Stimulated activated CD4-positive, alpha-beta T cell treated with anti-CD3 and anti-CD28 coated beads, Interleukin-4, amount 100 ng/mL, for 4 hours (primary cell): ENCODE measurements at places on chromosomes 2 and 18.

GRCh38 chr2:152240559-152241231 is 65.1 kb upstream of the STAM2 start:
- DNase-seq, result no peak

- no peak for DNase-seq
Observed at GRCh38 chr2:179051250-179051649, 1.3 kb upstream of the CCDC141 start.

GRCh38 chr2:180905002-180905401 is 75.4 kb upstream of the UBE2E3 start:
- DNase-seq, result no peak

- DNase-seq, result no peak
Observed at GRCh38 chr2:188024811-188025210, 266.9 kb upstream of the GULP1 start.

DNA sequence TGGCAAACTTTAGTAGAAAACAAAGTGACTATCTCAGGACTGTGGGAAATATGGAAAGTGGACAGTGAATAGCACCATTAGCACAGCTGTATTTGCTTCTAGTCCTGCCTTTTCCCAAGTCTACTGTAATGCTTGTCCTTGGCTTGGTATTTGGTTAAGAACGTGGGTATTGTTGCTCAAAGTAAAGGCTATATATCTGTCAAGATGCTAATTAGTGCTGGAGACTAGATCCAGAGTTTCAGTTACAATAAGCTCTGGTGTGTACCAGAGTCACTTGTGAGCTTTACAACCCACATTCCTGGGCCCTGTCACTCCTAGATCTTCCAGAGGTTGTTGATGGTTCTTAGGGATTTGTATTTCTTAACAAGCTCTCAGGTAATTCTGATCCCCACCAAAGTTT is 313.6 kb downstream of the SLC8A1 start:
- DNase-seq, result no peak

- DNase-seq, result no peak
Observed at GRCh38 chr2:223918671-223919134, 26.4 kb downstream of the WDFY1 start.

- no peak for DNase-seq
Observed at GRCh38 chr18:35753306-35753910, 171.9 kb downstream of the GALNT1 start.

DNA sequence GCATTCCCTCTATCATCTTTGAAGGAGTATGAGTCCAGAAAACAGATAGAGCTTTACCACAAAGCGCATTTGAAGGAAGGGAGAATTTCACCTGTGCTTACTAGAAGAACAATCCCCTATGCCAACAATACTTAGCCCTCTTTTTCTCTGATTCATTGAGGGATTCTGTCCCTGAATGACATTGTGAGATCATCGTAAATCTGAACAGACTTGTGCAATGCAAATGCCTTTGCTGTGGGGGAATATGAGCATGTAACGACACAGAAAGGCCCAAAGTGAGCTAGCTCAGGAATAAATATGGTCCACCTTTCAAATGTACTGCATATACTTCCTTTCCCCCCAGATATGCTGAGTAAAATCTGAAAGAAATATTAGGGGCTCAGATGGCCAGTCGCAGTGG is 67.6 kb downstream of the SCN1A start:
- DNase-seq, result no peak

DNA sequence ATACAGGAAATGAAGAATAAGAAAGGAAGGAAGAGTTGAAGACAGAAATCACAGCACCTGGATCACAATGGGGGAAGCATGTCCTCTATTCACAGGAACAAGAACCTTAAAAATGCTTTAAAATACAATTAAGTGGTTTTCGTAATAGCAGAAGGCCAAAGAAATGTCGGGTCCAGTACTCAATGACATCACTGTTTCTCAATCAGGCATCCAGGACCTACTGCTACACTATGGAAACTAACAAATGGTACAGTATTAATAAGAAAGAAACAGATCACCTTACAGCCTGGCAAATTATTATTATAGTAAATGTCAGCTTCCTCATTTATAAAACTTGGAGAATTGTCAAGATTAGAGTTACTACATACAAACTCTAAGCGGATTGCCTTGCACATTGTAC is 15.8 kb downstream of the HNRNPLL start:
- no peak for DNase-seq

GRCh38 chr18:6561862-6562291 is 147.2 kb upstream of the L3MBTL4 start:
- DNase-seq, result no peak

DNA sequence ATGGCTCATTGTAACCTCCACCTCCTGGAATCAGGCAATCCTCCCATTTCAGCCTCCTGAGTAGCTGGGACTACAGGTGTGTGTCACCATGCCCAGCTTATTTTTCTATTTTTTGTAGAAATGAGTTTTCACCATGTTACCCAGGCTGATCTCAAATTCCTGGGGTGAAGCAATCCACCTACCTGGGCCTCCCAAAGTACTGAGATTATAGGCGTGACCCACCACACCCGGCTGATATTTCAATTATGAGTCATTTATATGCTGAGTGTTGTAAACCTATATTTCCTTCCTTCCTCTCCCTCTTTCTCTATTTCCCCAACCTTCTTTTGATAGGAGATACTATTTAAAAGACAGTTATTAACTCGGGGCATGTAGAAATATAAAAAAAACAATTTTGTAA is 469.6 kb upstream of the ID2 start:
- DNase-seq, result no peak

- no peak for DNase-seq
Observed at GRCh38 chr2:25188405-25188804, 20.0 kb upstream of the POMC start.

DNA sequence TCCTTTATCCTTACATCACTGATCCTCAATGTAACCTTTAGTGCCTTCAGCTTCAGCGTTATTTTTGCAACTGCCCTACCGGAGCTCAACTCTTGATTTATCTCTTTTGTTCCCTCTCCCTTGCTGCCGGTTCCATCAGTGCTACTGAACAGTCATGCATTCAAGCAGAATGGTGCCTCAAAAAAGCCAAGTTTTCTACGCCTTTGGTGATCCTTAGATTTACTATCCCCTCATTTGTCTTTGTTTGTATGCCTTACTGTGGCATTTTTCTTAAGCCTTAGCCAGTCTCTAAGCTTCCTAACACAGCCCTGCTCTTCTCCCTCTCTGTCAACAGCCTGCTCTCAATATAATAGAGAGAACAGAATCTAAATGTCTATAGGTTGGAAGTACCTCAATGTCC is 847.7 kb downstream of the CPS1 start:
- DNase-seq, result no peak

- no peak for DNase-seq
Observed at GRCh38 chr2:233976690-233977294, 59.6 kb downstream of the TRPM8 start.

- no peak for DNase-seq
Observed at GRCh38 chr2:146867477-146867986, 977.3 kb upstream of the ACVR2A start.

- DNase-seq, result no peak
Observed at GRCh38 chr18:65146482-65147021, 604.3 kb upstream of the CDH7 start.

DNA sequence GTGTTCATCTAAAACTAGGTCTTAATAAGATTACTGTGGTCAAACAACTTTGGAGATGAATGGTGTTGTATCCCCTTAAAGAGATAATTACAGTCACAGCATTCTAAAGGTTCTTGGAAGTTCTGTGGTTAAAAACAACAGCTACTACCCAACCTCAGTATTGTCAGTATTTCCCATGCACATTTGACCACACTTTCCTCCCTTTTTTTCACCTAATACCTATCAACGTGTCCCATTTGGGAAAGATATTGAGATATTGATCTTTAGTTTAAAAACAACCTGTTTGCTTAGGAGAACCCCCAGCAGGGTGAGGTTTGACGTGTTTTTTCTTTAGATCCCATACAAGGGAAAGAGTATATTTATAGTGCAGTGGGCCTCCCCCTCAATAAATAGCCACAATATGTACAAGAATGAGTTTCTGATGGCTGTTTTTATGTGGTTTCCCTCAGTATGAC is 65.6 kb downstream of the WDR7 start:
- DNase-seq, result no peak

- no peak for DNase-seq
Observed at GRCh38 chr18:10210057-10210633, 244.3 kb upstream of the APCDD1 start.

- no peak for DNase-seq
Observed at GRCh38 chr2:239736358-239737143, 288.6 kb downstream of the NDUFA10 start.

- DNase-seq, result no peak
Observed at GRCh38 chr18:54558609-54559585, 32.1 kb upstream of the DYNAP start.

GRCh38 chr2:176001281-176001915 is 669 bp downstream of the LNPK start:
- DNase-seq, result peak; percentile 50

DNA sequence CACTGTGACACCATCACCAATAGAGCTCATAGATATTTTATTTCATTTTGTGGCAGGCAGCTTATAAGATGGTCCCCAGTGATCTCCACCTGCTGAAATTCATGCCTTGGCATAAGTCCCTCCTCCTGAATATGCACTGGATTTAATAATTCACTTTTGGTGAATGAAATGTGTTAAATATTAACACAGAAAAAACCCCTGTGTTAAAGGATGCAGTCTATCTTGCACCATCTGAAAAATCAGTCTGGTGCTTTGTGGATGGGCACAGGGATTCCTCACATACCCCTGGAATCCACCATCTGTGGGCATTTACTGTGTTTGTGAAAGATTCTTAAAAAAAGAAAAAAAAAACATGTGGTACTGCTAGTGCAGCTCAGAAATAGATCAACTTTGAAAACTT is 26.1 kb upstream of the WIPF1 start:
- DNase-seq, result no peak

- no peak for DNase-seq
Observed at GRCh38 chr2:197054437-197054836, 127.9 kb upstream of the PGAP1 start.

GRCh38 chr2:15751477-15751876 is 159.8 kb downstream of the DDX1 start:
- no peak for DNase-seq

DNA sequence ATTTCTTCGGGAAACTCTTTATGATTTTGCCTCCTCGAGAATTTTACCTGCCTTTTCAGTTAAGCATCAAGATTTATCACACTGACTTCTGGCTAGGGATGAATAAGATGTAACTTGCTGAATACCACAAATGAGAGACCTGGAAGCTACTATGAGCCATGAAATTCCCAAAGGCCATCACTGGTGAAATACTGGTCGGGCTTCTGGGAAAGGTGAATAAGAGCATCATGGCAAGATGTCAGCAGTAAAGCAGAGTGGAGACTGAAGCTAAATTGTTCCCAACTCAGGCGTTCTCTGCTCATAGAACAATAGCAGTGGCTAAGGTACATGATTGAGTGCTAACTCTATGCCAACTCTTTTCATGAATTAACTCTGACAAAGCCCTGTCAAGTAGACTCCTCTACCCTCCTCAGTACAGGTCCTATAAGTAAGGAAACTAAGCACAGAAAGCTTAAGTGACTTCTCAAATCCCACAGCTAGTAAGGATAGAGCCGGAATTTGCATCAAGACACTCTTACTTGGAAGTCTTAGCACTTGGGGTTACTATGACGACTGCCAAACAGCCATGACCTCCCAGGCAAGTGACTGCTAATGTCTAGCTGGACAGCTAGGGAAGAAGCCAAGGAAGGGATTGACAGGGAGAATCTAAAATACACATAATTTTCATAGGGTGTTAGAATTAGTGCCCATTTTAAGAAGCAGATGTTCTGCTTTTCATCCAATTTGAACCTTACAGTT is 22.7 kb upstream of the DSC3 start:
- no peak for DNase-seq

- DNase-seq, result no peak
Observed at GRCh38 chr2:238589591-238590460, 163.1 kb downstream of the ASB1 start.

GRCh38 chr2:124079045-124079444 is 54.0 kb downstream of the CNTNAP5 start:
- no peak for DNase-seq

DNA sequence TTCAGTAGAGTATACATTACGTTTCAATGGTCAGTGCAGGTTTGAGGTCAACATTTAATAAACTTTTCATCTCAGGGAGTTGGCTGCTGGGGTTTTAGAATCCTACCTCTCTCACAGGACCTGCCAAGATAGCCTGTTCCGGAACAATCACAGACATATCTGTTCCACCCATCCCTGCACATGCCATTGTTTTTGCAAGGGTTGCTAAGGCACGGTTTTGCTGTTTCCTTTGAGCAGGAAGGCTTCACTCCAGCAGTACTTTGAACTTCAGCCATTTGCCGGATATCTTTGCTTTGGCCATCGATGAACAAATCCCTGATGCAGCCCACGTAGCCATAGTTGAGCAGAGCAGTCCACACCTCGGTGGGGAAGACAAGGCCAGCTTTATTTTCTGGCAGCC is 493.8 kb downstream of the NRXN1 start:
- no peak for DNase-seq

DNA sequence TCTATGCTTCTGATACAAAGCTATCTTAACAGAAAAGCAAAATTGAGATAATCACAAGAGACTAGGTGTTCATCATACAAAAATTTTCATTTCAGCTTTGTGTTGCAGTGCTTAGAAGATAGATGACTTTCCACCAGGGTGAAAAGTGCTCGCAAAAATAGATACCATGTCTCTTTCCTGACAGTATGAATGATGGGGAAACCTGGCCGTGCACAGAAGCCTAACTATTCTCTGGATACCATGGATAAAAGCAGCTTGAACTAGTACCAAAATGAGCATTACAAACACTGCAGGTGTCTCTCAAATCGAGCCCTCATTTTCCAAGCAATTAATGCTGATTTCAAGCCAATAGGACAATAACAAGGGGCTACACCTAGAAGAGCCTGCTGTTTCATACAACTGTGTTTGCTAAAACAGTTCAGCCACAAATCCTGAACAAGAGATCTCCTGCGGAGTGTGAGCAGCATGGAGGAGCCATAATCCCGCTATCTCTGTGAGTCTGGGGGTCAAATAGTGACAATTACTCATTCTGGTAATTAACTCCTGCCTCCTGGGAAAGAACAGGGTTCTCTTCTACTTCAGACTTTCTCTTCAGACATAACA is 507.6 kb downstream of the PID1 start:
- DNase-seq, result no peak

DNA sequence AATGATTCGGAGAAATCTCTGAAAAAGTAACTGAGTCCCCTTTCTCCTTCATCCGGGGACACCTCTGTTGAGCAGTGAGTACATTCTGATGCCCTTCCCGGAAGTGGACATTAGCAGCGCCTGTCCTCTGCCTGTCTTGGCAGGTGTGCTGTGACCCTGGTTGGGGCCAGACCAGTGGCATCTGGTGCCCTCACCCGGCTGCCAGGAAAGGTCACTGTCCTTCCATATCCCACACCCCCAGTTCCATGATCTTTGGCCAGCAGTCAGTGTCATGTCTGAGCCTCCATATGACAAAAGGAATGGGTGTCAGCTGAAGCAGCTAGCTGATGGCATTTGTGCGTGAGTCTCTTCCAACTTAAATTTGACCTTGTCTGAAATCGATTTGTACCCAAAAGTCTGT is 128.1 kb downstream of the NCK2 start:
- DNase-seq, result no peak

GRCh38 chr2:86056590-86057331 is 48.9 kb downstream of the POLR1A start:
- DNase-seq, result no peak

GRCh38 chr2:18242716-18243115 is 317.7 kb downstream of the RDH14 start:
- no peak for DNase-seq
